ENCODE measurements at places on chromosomes 11 and 22.
A peak's percentile ranks its signal among the peaks of the same experiment; 100 is the strongest.

DNA sequence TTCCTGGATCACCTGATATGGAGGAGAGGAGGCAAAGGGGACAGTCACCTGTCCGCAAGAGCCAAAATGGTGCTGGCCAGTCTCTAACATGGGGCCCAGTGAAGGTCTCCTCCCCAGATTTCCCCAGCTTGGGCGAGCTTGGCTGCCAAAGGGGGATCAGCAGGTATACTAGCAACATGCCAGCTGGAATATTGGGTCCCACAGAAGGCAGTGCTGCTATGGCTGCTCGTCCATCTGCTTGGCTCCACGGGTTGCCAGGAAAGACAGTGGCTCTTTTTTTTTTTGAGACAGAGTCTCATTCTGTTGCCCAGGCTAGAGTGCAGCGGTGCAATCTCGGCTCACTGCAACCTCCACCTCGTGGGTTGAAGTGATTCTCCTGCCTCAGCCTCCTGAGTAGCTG is 12.7 kb upstream of the KAT5 start:
- DNase-seq, result no peak

DNA sequence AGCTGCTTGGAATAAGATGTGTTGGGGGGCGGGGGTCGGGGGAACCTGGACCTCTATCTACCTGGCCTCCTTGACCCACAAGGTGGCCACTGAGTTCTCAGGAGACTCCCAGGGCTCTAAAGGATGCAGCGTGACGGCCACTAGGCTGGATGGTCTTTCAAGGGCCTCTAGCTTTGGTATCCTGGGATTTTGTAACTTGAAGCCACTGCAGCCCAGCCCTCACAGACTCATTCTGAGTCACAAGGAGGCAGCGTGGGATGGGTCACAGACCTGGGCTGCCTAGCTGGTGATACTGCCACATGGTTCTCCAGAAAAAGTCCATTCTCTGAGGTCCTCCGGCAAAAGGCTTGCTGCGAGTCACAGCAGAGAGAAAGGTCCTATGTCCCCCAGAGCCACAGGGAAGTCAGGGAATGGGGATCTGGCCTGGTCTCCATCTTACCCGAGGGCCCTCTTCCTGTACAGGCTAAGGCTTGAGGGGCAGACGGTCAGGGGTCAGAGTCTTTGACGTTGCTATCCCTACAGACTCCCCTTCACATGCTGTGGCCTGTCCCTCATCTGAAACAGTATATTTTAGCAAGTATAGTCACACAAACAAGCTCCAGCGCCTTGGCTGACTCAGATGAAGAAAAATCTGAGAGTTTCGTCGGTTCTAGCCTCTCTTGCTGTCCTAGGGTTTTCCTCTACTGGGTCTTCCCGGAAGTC is 52.4 kb downstream of the KCNC1 start:
- DNase-seq, result no peak

DNA sequence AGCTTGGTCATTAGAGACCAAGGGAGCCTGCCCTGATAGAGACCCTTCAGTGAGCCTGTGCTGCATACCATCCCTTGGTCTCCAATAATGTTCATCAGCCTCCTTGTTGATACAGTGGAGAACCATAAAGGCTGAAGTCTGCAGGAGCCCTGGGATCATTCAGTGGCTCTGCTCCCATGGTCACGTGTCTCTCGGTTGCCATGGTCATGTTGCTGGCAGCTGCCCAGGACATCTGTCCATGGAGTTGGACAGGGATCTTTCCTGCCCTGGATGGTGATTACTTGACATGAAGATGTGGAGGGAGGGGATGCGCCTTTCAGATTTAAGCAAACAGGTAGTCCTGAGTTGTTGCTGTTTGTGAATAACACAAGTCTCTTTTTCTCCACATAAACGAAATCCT is 38.2 kb downstream of the CYB5R2 start:
- no peak for DNase-seq

- no peak for DNase-seq
These were observed 611.1 kb upstream of the LUZP2 start for GRCh38 chr11:23885801-23886200.

DNA sequence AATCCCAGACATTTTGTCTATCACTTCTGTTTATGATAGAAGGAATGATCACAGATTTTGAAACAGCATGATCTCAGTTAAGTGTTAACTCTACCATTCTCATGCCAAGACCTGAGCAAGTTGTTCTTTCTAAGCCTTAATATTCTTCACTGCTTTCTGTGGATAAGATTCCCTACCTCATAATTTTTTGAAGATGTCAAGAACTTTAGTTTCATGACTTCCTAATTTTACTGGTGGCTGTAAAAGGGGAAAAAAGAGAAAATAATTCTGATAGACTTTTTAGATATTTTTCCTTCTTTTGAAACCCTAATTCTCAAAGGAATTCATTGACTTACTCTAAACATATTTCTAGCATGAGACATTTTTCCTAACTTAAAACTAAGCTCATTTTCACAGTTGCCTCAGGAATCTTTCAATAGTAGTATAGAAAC is 520.0 kb upstream of the LUZP2 start:
- DNase-seq, result no peak

DNA sequence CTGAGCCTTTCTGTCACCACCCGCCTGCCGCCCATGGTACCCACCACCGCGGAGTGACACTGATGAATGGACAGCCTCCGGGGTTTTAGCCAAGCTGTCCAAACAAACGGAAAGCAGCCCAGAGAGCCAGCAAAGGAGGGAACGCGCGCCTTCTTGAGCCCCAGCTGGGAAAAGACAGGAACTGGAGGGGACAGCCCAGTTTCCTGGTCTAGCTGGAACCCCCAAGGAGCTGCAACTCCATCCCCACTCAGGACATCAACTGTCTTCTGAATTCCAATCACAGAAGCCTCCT is 33.7 kb downstream of the SHISAL1 start:
- DNase-seq, result no peak

- no peak for DNase-seq
These were observed 36.1 kb upstream of the SMCO4 start for GRCh38 chr11:93579187-93579751.

DNA sequence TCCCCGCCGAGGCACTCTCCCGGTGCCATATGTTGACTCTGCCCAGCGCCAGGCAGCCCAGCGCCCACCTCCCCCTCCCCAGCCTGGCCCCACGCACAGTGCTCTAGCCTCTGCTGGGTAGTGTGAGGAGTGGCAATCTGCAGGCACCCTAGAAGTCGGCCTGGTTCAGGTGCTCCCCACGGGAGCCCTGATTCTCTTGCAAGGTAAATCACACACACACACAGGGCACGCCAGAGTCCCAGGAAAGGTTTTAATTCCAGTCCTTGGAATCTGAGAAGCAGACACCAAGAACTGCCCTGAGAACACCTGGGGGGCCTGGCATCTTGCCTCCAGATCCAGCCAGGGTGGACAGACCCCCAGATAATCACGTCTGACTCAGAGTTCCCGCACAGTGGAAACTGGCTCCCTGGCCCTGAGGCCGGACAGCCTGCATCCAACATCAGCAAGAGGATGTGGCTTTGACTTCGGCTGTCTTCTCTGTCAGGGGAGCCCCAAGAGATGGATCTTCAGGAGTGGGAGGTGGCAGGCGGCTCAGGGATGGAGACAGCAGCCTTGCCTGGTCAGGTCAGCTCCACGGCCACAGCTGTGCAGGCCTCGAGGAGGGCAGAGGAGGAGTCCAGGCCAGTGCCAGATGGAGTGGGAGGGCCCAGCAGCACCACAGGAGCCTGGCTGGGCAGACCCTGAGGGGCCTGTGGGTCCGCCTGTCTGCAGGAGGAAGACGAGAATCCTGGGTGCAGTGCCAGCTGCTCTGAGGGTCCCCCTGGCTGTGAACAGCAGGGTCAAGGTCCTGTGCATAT is 1.1 kb upstream of the RIN1 start:
- no peak for DNase-seq

DNA sequence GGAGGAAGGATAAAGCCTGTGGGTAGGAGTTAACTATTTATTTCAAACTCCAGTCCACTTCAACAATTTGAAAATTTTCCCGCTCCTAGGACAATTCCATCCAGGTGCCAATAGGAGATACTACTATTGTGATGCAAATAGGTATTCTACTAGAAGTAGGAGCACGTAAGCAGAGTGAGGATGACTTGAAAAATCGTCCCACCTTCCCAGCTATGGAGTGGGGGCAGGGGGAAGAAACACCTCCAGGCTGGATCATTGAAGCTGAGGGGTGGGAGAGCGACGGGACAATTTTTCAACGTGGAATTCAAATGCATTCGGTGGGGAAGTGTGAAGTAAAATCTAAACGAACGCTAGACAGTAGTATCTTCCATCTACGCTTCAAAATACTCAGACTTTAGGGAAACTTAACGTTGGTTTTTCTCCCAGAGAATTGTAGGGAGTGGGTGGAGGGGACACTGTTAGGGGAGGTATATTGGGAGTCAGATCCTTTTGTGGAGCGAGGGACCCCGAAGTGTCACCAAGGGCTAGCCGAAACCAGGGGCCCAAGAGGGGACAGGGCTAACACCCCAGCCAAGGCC is 523 bp upstream of the ARHGAP42 start:
- no peak for DNase-seq

DNA sequence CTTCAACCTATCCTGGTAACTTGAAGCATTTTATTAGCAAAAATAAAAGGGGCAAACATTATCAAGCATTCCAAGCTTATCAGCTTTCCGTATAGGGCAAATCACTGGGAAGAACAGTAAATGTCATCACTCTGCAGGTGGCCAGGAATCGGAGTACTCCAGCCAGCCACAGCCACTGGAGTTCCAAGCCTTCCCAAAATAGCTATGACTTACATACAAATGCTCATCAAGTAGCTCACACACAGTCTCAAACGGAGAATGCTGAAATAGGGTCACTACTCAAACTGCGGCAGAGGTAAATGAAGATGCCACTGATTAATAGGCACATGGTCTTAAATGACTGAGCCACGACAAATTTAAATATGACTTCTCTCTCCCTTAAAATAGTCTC is 2.1 kb downstream of the USP28 start:
- DNase-seq, result no peak

- no peak for DNase-seq
These were observed 14.1 kb downstream of the PLCB3 start for GRCh38 chr11:64265176-64266160.

DNA sequence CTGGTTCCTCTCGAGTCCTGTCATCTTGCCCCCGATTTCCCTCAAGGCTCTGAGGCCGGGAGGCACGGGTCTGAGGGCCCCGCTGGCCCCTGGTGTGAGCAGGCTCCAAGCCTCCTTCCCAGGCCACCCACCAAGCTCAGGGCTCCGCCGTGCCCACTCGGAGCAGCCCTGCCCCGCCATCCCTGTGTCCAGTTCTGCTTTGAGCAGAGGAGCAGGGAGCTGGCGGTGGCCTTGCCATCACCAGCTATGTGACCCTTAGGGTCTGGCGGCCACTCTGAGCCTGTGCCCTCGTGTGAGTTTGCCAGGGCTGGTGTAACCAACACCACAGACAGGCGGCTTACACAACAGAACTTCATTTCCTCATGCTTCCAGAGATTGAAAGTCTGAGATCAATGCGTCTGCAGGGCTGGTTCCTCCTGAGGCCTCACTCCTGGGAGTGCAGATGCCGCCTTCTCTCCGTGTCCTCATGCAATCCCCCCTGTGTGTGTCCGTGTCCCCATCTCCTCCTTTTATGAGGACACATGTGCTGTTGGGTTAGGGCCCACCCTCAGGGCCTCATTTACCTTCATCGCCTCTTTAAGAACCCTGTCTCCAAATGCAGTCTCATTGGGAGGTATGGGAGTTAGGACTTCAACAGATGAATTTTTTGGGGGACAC is 36.5 kb upstream of the CELSR1 start:
- DNase-seq, result no peak

- DNase-seq, result no peak
These were observed 503.4 kb downstream of the DLG2 start for GRCh38 chr11:85123752-85124231.

DNA sequence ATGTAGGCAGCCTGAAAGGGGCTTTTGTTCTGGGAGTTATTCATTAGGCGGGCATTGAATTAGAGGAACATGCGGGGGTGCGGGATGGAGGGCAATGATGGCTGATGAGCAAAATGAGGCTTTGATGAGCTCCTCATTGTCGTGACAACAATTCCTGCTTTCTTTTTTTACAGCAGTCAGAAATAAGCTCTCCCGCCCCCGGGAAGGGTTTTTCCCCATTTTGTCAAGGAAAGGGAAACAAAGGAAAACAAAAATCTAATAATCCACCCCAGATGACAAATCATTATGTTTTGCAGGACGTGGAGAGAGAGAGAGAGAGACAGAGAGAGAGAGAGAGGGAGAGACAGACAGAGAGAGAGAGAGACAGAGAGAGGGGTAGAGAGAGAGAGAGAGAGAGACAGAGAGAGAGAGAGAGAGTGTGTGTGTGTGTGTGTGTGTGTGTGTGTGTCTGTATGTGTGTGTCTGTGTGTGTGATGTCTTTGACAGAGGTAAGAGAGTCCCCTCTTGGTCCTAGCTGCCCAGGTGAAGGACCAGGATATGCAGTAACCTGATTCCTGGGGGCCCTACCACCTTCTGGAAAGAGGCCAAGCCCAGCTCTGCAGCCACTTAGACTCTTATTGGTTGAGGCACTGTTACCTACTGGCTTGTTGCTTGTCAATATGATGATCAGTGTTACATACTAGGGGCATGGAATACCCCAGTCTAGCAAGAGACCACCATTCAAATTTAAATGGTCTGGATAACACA is 46.7 kb upstream of the PARVA start:
- no peak for DNase-seq

- no peak for DNase-seq
These were observed 208.6 kb downstream of the DBX1 start for GRCh38 chr11:19951558-19952115.

GRCh38 chr11:44507896-44508445 is 57.5 kb upstream of the CD82 start:
- DNase-seq, result no peak

- DNase-seq, result no peak
These were observed 210.7 kb downstream of the TBC1D22A start for GRCh38 chr22:46972901-46973831.

- DNase-seq, result peak; percentile 10
These were observed 1.1 kb upstream of the SERGEF start for GRCh38 chr11:18013790-18014507.

DNA sequence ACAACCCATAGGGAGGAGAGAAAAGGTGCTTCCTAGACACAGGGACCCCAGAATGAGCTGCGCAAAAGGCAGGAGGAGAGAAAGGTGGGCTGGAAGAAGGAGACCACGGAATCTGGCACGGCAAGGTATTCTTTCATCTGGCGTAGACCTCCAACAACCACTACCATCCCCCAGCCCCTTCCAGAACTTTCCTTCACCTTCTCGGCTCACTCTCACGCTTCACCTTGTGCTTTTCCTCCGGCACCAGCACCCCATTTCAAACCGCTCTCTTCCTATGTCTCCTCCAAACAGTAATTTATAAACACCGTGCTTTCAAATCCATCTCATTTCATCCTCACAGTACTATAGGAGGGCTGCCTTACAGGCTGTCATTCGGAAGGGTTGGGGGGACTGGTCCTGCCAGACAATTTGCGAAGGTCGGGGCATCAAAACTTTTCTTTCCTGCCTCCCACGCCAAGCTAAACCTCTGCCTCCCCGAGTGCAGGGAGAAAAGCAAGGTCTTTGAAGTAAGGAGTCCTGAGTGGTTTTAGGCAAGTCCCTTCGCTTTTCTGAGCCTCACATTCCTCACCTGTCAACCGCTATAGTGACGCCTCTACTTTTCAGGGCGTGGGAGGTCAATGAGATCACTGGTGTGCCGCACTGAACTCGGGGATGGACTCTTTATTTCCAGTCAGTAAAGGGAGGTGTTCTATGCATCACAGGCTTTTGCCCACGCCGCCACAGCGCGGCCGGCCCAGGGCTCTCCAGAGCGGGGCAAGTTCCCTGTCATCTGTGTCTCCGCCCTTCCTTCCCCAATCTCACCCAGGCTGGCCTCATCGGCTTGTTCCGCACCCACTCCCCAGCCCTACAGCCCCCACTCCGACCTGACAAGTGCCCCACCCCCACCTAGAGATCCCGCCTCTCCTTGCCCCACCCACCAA is 800 bp downstream of the KCTD21 start:
- no peak for DNase-seq

- peak; percentile 86 for DNase-seq
These were observed at the start of gene TMEM184B for GRCh38 chr22:38272373-38273134. TMEM184B (minus strand) TSS chr22:38273010; CDS start chr22:38247961, 25,049 bp downstream.
